ENCODE measurements at places on chromosomes 4 and X. TPM values are rescaled to one million over a fixed set of nuclear protein-coding genes. Genes with fewer than 3 reads are reported as not detected.

DNA sequence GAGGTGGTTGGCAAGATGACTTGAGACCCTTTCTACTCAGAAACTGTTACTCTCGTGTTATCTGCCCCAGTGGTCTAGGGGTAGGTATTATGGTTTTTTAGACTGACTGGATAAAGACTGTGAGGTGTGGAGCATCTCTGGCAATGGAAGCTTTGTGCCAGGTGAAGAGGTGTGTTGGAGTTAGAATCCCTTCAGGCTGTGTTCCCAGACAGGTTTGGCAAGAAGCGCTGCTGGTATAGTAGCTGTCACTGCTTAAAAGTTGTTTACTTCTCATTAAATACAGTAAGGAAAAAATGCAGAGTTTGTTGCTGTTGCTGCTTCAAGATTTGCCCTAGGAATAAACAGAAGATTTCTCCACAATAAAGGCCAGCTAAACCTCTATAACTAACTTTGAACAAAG is 35.3 kb downstream of the AREG start:
- no peak for DNase-seq

- no peak for DNase-seq
These were observed 148.7 kb downstream of the FGF16 start for GRCh38 chrX:77595848-77596247.

DNA sequence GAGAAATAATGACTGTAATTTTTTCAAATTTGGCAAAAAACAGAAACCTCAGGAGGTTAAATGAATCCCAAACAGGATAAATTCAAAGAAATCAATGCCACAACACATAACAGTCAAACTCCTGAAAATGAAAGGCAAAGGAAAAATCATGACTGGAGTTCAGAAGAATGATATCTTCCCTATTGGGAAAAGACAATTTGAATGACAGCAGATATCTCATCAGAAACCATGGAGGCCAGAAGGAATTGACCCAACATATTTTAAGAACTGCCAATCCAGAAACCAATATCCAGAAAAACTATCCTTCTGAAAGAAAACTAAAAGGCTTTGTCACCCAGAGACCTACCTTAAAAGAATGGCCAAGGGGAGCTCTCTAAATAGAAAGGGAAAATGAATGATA is 40.1 kb upstream of the MAMLD1 start:
- DNase-seq, result no peak

DNA sequence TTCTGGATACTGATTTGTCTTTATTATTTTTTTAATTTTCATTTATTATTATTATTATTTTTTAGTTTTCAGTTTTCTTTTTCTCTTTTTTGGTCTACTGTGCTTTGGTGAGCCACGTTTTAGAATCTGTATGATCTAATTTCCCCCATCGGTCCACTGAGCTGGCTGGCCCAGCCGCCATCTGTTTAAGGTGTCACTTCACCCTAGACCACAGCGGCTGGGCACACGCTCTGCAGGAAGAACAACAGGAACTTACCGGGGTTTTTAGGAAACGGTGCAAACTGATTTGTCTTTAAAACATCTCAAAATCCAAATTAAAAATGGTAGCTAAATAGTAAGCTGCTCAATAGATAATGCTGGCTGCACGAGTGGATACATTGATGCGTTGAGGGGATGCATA is 48.8 kb upstream of the AMOT start:
- DNase-seq, result no peak

DNA sequence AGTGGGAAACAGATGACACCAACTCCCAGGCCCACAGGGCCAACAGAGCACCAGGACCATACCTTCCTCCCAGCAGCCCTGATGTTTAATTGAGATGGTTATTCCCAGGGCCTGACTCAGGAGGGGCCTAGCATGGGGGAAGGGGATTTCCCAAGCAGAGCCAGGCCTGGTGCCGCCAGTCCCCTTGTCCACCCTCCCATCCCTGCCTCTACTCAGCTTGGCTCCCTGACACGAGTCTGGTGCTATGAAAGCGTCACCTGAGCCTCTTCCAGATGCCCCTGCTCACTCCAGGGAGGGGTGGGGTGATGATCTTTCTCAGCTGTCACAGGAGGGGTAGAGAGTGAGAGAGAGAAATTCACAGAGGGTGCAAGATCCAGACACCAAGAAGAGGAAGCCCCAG is 72.7 kb downstream of the EFNB1 start:
- no peak for DNase-seq

DNA sequence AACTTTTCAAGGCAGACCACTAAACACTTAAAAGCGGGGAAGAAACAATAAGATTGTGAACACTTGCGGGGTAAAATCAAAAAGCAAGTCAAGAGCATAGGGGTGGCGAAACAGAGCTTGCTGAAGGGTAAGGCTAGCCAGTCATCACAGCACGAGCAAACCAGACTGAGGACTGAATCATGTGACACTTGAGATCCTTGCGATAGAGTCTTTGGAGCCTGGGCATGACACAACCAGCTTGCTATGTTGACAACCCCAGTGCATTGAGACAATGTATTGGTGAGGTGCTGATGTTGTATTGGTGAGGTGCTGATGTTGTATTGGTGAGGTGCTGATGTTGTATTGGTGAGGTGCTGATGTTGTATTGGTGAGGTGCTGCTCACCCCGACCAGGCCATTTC is 72.3 kb downstream of the SLIT2 start:
- DNase-seq, result no peak

- no peak for DNase-seq
These were observed 7.0 kb downstream of the PCDH10 start for GRCh38 chr4:133156096-133156495.

The ARSD gene
- 52.1 TPM for total RNA-seq

DNA sequence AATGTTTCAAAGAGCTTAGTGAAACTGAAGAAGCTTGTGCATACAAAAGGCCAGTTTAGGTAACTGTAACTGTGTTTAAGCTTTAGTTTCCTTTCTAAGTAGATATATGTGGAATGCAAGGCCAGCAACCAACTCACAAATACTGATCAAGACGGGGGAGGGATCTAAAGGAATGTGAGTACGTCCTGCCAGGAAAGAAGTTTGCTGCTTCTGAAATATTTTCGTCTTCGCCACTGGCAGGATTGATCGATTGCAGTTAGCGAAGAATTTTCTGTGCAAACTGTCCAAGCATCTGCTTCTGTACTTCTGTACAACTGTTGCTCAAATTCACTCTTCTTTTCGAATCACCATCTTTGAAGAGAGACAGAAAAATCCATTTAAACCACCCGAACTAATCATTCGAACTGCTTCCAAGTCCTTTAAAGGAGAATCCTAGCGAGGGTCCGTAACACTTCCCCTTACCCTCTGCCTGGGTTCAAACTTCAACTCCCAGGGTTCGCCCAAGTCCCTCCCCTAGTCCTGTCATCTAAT is 373 bp upstream of the INTS6L start:
- DNase-seq, result no peak

DNA sequence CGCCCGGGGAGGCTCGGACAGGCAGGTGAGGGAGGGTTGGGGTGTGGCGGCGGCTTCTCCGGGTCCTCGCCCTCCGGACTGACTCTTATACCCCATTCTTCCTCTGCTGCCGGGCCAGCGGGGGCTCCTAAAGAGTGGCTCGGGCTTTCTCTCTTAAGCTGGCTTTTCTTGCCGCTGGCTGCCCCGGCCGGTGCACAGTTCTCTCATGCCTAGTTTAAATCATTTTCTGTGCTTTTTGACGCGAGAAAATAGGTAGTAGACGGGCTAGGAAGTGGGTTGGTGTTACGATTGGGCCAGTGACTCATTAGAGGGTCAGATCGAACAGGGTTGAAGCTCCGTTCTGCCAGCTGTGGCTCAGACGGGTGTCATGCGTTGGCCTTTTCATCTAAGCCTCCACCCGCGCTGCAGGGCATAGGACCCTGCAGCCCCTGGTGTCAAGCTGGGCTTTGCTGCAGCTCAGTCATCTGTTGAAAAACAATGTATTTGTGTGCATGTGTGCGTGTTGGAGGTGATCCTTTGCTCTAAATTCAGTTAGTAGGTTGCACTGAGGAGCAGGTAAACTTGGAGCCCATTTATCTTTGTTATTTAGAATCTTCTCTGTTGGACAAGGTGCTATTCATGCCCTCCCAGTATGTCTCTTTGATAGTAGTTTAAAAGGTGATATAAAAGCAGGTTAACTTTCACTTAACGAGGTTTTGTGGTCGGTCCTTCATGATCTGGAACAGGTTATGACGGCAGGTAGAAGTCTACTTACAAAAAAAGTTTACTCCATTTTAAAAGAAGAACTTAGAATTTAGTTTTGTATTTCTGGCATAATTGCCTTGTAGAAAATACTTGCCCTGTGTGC is 802 bp downstream of the BMP2K start:
- DNase-seq, result peak; percentile 10

The OPHN1 gene
- 26.2 TPM for total RNA-seq

DNA sequence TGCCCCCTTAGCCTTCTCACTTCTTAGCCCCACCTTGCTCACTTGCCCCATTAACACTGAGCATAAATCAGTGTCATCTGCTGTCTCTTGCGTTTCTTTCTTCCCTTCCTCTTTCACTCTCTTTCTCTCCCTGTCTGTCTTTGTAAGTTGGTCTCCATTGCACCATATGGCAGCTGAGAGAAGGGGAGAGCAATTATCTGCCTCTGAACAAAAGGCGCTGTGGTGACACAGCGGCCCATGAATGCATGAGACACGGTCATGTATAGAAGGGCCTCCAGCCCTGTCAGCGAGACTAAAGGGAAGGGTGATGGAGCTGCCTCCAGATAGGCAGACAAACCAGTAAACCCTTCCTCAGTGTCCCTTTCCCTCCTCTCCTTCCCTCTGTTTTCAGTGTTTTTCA is 88.8 kb upstream of the PCDH18 start:
- no peak for DNase-seq

GRCh38 chrX:23844502-23845138 is 61.6 kb downstream of the SAT1 start:
- DNase-seq, result no peak

GRCh38 chr4:89889289-89889688 is 5.4 kb upstream of the MMRN1 start:
- DNase-seq, result no peak

DNA sequence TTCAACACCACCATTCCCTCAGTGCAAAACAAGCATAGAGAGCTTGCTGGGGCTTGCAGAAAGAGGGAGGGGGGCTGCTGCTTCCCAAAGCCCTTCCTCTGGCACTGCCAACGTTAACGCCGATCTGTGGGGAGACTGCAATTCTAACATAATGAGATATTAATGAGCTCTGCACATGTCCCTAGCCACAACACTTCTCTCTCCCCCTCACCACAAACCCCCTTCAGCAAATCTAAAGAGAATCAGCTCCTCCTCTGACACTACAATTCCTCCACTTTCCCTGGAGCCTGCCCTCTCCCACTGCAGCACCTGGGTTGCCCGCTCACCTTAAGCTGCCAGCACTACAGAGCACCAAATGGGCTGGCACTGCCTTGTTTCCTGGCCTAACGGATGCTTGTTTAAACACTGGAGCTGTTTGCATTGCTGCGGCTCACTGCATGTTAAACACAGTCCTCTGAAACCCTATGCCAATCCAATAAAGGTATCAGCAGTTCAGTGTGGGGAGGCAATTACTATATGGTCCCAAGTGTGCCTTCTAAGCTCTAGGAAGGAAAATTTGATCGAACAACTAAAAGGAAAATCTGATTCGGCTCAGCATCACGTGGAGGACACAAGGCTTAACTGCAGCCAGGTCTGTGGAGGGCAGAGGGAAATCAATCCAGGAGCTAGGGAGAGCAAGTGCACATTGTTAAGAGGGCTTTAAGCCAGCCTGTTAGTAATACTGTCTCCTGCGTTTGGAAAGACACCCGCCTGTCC is 232.4 kb downstream of the MAML3 start:
- peak; percentile 90 for DNase-seq

DNA sequence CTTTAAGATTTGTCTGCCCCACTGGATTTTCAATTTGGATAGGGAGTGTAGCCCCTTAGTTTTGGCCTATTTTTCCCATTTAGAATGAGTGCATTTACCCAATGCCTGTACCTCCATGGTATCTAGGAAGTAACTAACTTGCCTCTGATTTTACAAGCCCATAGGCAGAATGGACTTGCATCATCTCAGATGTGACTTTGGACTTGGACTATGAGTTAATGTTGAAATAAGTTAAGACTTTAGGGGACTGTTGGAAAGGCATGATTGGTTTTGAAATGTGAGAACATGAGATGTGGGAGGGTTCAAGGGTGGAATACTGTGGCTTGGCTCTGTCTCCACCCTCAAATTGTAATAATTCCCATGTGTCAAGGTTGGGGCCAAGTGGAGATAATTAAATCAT is 2480.2 kb downstream of the PCDH7 start:
- no peak for DNase-seq

The NDUFA1 gene
- 54.6 TPM for total RNA-seq

DNA sequence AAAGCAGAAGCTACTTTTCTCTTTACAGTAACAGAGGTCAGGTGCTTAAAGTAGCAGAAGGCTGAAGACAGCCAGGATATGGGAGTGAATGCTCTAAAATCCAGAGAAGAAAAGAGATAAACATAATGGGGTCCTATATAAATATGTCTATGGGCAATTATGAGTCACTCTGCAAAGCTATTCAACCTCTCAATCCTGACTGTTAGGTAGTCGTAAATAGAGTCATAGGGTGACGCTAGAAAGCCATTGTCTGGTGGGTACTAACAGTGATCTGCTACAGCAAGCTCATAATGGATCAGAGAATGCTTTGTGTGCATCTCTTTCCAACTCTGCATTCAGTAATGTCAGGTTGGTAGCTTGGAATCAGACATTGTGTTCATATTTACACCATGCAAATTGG is 53.5 kb upstream of the PDE5A start:
- DNase-seq, result no peak

GRCh38 chrX:24515447-24515846 is 50.4 kb downstream of the PDK3 start:
- no peak for DNase-seq

DNA sequence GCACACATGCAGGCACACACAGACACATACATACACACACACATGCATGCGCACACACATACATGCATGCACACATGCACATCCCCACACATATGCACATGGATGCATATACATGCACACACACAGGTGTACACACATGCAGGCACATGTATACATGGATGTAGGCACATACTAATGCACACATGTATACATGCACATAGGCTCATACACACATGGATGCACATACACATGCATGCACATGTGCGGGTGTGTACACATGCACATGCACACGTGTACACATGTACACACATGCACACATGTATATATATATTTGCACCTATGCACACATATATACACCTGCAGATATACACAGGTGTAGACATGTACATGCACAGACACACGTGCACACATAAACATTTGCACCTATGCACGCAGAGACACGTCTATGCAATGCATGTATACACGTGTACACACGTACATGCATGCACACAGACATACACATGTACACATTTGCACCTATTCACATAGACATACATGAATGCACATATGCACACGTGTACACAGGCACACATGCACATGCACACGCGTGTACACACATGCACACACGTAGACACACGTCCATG is 4.0 kb downstream of the PLCXD1 start:
- DNase-seq, result no peak

DNA sequence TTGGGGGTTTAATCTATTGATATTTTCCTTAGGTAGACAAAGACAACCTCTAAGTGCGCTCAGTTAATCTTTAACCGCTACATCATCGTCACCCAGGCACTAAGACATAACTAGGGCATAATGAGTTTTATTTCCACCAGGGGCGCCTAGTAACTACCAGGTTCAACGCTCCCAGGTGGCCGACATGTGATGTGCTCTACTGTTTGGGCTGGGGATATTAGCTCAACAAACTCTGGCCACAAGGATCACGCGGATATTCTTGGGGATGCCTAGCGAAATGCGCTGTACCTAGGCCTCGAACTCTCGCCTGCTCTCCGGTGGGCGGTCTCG is 915 bp upstream of the RAB33B start:
- DNase-seq, result peak; percentile 47

The ITIH6 gene
- total RNA-seq, result 1.0 TPM

Measured in prostate gland (tissue), 2 donors.